ENCODE measurements at places on chromosomes 7 and 10.
A peak's percentile ranks its signal among the peaks of the same experiment; 100 is the strongest.

DNA sequence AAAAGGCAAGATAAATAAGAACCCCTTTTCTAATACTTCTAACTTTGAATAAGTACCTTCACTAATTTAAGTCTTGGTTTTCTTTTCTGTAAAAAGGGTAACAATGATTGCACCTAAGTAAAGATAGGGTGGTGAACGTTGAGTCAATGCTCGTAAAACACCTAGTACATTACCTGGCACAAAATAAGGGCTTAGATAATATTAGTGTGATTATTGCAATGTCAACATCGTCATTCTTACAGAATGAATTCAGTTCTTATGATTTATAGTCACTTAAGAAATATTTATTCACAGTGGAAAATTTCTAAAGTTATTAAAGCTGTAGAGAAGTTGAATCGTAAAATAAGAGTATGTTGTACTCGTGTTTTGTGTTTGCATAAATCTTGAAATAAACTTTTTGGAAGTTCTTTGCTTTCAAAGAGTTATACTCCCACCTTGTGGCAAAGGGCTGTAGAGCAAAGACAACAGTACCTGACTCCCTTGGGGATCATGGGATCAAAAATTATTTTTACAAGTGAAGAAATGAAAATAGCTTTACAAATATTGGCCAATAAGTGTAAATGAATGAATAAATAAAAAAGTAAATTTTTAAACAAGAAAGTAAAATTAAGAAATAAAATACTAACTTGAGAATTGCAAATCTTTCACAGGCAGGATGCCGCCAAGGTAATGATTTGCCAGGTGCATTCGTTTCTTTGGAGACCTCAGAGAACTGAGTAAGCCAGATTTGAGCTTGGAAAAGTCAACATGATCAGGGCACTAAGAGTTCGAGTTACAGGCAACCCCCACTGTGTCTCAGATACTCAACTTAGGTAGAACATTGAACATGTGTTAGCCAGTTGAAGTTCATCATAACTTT is 285.8 kb upstream of the CACNA2D1 start:
- DNase-seq, result peak; percentile 54

- DNase-seq, result no peak
Measured at GRCh38 chr10:48759113-48759901, 74.6 kb downstream of the WDFY4 start.

DNA sequence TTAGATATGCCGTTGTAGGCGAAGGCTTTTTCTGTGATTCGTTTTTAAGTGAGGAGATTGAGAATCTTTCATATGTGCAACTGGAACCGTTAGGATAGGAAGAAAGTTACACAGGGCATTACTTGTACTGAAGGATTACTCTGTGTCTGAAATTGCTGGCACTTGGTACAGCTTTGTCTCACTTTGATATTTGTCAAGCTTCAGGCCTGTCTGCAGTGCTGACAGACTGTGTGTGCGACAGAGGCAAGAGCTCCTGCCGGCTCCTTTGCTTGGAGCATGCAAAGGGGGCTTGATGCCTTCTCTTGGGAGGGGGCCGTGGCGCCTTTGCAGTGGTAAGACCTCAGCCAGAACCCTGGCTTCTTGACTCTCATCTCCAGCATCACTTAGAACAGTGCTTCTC is 45.8 kb downstream of the CCNY start:
- DNase-seq, result no peak

DNA sequence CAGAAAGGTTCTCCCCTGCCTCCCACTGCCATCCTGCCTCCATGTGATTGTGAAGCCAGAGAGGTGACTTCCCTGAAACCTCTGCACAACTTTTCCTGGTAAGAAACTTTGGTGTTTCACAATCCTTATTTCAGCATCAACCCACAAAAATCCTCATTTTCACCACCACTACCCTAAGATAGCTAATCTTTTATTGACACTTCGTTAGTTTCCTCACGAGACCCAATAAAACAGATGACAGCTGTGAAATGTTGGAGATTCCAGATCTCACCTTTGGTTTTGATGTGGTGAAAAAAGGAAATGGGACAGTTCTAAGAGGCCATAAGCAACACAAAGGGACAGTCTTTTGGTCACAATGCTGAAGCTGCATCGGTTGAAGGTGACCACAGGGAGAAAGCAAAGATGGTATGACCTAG is 59.9 kb upstream of the TM9SF3 start:
- no peak for DNase-seq

GRCh38 chr7:142542942-142543341 is 206.3 kb upstream of the PRSS1 start:
- no peak for DNase-seq

DNA sequence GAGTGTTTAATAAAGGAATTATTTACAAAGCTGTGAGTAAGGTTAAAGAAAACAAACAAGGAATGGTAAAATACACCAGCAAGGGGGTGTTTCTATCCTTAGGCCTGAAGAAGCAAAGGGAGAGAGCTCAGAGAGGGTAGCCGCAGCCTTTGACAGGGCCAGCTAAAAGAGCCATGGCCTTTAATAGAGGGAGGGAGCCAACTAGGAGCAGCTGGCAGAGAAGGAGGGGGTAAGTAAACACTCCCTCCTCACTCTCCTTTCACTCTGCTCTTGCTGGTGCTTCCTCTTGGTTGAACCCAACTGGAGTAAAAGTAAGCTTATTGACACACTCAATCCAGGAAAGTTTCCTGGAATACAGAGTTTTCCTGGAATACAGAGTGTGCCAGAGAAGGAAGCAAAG is 87.5 kb downstream of the CH25H start:
- DNase-seq, result no peak

DNA sequence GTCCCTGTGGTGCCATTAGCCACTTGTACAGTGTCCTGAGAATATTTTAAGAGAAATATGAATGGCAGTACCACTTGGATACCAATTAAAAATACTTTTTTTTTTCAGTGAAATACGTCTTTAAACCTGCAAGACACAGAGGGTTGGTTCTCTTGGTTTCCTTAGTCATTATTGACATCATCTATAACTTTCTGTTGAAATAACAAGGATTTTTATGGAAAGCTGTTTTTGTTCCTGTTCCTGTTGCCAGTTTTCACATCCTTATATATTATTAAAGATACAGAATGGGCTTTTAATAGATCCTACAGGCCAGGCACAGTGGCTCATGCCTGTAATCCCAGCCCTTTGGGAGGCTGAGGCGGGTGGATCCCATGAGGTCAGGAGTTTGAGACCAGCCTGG is 579.9 kb downstream of the AUTS2 start:
- DNase-seq, result no peak

DNA sequence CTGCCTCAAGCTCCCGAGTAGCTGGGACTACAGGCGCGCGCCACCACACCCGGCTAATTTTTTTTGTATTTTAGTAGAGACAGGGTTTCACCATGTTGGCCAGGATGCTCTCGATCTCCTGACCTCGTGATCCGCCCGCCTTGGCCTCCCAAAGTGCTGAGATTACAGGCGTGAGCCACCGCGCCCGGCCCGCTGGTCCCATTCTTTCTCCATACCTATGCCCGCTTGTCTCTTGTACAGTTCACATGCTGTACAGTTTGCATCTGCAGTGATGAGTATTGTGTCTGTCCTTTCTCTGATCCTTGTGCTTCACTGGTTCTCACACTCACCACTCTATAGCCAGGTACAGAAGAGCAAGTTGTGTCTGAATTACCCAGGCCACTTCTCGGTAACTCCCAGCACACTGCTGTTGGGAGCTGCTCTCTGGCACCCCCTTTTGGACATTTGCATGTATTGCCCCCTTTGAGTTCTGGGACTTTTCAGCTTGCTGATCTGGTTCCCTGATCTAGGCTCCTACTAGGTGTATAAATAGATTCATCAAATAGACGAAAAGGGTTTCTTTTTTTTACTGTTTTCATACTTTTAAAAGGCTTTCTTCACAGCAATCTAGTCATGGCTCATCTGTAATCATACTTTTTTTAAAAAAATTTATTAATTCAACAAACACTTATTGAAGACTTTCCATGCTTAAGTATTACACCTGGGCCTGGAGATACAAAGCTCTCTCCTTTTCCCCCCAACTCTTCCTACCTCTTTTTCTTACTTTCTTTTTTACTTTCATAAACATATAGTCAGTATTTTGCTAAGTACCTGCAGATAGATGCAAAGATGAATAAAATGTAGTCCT is 53.5 kb downstream of the AOAH start:
- peak; percentile 91 for DNase-seq
